Jurkat, Clone E6-1 (cell line): ENCODE measurements at places on chromosomes 5 and 9.

DNA sequence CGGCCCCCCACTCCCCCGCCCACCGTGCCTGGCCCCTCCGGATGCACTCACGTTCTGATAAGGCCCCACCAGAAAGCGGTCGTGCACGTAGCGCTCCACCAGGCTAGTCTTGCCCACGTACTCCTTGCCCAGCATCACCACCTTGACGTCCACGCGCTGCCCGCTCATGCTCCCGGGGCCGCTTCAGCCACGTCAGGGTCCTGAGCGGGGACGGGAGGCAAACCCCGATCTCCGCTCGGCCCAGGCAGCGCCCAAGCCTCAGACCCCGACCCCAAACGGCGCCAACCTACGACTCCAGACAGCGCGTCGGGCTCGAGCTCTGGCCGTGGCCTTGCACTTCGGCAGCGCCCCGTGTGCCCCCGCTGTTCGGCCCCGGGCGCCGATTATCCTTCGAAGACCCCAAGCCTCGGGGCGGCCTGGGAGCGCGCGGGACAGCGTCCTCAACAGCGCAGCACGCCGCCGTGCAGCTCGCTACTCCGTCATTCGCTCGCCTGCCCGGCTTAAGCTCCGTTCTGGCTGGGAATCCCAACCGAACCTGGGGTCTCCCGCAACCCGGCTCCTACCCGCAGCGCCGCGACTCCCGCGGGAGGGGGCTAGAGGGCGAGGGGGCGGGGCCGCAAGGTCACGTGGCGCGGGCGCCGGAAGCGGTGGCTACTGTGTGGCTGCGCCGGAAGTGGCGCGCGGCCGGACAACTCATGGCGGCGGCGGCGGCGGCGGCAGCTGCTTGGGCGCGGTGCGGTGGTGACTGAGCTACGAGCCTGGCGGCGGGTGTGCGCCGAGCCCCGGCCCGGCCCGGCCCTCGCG is at the start of the genes PRELID1 and RAB24:
TSS of gene PRELID1 (plus strand) at position 679 of the 804 bp plus-strand sequence. CDS start 187 bp downstream, outside the sequence.
TSS of gene RAB24 (minus strand) at position 599 of the 804 bp plus-strand sequence. CDS start at position 168, 431 bp downstream.
- peak; percentile 67 for DNase-seq

- DNase-seq: no peak
Measured at GRCh38 chr5:143182901-143183820, 220.3 kb downstream of the NR3C1 start.

DNA sequence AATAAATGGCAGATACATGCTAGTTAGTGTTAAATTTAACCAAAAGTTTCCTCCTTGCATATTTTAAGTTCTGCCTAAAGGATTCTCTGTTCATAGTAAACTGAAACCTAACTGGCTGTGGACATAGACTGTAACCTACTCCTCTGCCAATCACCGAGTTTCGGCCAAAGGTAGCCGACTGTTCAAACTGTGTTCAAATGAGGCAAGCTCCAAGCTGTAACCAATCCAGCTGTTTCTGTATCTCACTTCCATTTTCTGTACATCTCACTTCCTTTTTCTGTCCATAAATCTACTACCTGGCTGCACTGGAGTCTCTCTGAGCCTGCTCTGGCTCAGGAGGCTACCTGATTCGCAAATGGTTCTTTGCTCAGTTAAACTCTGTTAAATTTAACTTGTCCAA is 44.1 kb downstream of the KCNV2 start:
- no peak for DNase-seq

DNA sequence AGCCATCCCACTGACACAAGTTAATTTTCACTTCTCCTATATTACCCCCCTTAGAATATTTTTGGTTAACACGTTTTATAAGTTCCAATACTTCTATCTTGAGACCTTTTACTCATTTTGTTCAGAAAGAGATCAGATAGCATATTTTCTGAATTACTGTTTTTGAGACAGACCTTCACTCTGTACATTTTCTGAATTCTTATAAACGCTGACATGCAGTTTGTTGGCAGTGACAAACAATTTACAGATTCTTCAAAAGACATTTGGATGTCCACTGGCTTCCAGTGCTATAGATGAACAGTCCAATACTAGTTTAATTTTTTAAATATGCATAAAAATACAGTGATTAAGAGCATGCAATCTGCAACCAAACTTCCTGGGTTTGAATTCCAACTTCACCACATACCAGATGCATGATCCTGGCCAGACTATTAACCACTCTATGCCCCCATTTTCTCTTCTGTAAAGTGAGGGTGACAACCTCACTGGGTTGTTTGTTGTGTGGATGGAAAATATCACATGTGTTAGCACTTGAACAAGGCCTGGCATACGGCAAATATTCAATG is 142.1 kb downstream of the AGTPBP1 start:
- no peak for DNase-seq

DNA sequence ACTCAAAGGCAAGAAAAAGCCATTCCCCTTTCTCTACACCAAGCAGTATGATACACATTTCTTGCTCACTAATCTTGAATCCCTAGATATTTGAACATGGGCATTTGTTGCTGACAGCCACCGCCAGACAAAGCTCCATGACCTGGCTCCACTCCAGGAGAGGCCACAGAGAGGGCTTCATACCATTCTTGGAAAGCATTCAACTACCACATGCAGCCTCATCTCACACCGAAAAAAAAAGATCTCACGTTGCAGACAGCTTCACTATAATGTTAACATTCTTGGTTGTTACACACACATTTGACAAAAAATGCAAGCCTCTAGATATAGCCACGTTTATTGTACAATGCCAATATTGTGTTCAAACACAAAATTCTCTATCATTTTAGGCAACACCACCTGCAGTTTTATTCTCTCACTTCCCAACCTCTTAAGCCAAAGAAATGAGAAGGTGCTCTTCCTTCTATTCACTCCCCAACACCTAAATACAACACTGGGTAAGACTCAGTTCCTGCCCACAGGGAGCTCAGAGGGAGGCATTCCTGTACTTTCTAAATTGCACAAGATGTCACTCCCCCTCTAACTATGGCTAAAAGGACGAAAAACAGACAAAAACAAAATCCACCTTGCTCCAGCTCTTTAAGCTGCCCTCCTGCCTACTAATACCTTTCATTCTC is 222.4 kb downstream of the TSSK1B start:
- DNase-seq: no peak

DNA sequence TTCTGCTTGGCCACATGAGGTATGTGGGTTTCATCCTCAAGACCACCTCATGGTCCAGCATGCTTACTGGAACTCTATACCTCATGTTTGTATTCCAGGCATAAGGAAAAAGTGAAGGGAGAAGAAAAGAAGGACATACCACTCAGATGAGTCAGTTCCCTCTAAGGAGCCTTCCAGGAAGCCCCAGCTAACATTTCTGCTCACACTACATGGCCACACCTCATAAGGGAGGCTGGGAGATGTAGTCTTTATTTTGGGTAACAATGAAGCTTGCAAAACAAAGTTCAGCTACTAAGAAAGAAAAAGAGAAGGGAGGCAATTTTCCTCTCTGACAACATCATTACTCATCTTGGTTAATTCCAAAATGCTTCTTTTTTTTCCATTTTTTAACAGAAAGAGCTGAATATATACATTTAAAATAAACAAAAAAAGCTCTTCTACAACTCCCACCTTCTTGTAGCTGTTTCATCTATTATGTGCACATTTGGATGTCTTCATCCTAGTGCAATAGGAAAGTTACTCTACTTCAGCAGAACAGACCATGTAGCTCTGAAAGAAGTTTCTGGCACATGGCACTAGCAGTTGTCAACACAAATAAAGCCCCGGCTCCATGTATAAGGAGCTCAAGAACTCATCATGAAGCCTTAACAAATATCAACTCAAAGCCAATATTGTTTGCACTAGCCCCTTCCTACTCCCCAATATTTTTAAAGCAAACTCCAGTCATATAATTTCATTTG is 123.6 kb upstream of the CCDC112 start:
- DNase-seq: no peak

DNA sequence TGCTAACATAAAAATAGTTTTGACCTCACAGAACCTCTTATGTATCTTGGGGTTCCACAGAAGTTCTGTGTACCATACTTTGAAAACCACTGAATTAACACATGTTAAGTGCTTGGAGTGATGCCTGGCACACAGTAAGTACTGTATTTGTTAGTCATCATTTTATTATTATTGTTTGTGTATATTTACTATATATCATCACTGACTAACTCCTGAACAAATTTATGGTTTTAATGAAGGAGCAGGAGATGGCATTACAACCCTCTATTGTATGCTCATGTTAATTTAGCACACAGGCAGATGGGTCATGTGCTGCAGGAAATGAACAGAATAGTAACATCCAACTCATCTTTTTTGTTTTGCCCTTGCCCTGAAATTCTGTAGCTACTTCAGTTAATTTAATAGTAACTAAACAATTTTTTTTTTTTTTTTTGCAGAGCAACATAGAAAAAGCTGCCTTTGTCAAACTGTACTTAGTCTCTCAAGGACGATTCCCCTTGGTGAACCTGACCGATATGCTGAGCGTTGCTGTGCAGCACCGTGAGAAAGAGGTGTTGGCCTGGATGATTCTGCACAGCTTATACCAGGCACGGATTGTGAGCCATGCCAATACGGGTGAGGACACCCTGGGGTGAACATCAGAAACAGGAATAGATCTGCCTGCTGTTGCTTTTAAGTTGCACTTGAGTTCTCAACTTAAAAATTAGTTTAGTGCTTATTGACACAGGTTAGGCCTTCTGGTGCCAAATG is 45.4 kb downstream of the HACD4 start:
- DNase-seq: no peak

DNA sequence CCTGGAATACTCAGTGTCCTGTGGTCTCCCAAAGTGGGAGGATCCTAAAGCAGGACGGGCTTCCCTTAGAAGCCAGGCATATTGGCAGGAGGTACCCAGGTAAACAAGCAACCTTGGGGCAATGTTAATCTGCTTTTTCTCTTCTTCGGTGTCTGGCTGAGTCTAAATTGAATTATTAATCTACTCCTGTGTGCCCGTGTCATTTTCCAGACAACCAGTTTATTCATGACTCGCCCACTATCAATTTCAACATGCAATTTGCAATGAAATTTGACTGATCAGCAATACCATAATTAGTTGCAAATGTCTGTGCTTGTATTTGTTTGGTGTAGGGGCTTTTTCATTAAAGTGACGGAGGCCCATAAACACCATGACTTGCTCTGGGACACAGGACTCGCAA is 32.9 kb upstream of the JADE2 start:
- DNase-seq: no peak

DNA sequence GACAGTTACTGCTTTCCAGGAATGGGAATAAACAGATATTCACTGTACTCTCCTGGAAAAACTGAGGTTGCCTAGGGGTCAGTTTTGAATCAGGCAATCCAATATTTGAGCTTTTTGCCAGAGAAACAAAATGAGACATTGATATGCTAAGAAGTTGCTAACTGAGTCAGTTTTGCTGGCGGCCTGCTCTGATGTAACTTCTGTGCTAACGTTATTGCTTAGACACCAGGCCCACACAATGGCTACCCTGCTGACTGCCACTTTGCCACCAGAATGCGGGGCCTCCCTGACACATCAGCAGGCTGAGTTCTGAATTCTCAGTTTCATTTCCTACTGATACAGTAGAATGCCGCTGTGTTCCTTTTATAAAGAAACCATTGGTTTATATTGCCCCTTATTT is 18.2 kb upstream of the ZNF618 start:
- no peak for DNase-seq

DNA sequence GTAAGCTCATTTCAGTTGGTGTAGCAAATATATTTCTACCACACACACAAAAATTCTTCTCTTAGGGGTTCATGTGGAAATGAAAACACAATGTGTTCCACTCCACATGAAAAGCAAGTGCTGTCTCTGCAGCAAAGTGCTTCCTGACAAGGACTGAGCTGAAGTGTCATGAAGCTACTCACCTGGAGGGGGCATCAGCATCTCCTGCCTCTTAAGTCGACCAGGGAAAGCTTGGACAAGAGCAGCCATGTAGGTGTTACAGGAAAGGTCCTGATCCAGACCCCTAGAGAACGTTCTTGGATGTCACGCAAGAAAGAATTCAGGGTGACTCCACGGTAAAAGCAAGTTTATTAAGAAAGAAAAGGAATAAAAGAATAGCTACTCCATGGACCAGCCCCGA is 62.8 kb downstream of the SV2C start:
- peak; percentile 61 for DNase-seq

DNA sequence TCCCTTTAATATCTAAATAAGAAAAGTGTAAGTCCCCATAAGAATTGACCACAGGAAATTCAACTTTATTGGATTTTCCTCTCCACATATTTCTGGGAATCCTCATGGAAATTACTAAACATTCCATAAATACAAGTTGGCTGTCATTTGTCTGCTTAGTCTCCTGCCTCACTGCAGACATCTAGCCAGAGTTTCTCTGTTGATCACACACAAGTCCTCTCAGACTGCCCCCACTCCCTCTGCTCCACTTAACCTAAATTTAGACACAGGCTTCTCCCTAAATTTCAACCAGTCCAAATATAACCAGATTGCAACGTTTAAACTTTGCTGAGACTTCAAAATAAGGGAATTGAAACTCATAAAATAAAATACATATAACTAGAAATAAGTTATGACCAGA is 982.1 kb downstream of the DTWD2 start:
- DNase-seq: no peak

- no peak for DNase-seq
Measured at GRCh38 chr9:69397384-69398214, 72.6 kb downstream of the ENTREP1 start.

GRCh38 chr5:137073189-137073588 is 425.9 kb downstream of the SPOCK1 start:
- no peak for DNase-seq

DNA sequence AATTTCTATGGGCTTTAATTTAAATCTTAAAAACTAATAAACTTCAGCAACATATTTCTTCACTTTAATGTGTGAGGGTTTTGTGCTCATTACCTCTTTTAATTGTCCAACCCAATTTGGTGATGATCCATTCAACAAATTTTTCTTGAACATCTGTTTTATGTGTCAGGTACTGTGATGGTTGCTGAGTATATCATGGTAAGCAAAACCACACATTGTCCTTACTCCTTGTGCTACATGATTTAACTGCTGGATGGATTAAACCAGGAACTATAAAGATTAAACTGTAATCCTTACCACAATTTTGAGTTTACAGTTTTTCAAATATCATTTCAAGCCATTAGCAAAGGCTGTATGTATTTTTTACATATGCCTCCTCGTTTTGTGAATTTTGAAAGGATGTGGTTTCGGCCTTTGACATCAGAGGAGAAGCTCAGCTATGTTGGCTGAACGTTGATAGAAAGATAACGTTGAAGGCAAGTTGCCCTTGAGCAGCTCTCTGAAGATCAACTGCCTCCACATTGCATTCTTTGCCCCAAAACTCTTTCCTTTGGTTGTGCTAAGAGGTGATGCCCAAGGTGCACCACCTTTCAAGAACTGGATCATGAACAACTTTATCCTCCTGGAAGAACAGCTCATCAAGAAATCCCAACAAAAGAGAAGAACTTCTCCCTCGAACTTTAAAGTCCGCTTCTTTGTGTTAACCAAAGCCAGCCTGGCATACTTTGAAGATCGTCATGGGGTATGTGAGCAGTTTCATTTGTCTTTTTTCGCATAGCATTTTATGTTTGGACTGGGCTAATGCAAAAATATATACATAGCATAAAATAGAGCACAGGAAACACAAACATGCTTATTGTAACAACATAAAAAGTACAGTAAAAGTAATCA is at the start of gene ITK:
TSS of gene ITK (plus strand) at position 467 of the 891 bp plus-strand sequence. CDS start at position 605, 138 bp downstream.
- DNase-seq: peak; percentile 94

DNA sequence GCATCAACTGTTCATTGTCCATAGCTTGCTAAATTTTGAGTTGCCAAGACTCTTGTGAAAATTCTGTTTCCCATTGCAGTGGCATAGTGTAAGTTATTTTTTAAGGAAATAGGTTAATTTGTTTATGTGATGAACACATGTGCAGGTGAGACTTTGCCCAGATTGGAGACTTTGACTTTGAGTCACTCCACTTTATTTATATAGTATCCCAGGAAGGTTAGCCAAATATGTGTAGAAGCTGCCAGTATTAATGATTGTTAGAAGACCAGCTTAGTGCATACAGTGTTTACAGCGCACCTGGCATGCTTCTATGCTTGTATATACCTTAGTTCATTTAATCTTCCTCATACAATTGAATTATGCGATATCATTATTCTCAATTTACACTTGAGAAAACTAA is 51.0 kb downstream of the MTAP start:
- no peak for DNase-seq
